ENCODE measurements at places on chromosomes 5 and 9.

DNA sequence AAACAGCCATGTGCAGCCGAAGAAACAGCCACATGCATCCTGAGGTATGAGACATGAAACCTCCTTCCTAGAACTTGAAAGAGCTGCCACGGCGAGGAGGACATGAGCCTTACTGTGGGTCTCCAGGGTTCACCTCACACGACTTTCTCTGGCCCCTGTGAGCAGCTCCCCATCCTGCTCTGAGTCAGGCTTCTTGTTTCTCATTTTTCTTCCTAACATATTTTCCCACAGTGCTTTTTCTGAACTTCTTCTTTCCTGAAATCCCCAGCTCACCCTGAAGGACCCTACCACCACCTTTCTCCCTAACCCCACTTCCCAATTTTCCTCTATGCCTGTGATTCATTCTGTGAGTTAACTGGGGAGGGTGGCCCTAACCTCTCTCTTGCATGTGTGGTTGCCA is 33.7 kb upstream of the ADRB2 start:
- no peak for DNase-seq

- no peak for DNase-seq
Observed at GRCh38 chr9:30410273-30410672, 1974.2 kb upstream of the ACO1 start.

- DNase-seq = no peak
Observed at GRCh38 chr5:160869989-160870521, 18.0 kb upstream of the ATP10B start.

DNA sequence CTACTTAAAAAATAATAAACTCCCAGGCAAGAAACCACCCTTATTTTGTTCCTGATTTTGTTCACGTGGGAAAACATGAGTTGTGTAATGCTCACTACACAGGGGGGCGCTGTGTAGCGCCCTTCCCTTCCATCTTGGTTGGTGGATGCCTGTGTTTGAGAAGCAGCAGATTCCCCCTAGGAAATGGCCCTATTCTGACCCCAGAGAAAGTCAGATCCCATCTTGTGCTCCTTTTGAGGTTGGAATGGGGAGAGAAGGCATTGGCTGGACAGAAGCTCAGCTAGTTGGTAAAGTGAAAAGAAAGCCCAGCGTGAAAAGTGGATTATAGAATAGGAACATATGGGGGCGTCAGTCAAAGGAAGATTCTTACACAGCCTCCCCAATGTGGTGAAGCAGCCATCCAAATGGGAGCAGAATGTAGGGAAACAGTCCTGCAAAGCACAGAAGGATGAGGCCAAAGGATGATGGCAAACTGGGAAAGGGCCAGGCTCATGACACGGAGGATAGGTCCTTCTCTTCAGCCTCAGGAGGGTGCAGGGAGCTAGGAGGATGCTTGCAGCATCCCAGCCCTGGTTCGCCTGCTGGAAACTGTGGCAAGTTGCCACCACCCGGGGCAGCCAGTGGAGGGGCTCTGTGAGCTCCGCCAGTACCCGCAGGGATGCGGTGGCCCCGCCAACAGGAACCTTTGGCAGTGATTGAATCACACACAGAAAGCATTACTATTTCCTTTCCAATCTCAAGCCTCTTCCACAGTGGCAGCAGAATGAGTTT is 314.2 kb upstream of the DAP start:
- DNase-seq = peak; percentile 53

DNA sequence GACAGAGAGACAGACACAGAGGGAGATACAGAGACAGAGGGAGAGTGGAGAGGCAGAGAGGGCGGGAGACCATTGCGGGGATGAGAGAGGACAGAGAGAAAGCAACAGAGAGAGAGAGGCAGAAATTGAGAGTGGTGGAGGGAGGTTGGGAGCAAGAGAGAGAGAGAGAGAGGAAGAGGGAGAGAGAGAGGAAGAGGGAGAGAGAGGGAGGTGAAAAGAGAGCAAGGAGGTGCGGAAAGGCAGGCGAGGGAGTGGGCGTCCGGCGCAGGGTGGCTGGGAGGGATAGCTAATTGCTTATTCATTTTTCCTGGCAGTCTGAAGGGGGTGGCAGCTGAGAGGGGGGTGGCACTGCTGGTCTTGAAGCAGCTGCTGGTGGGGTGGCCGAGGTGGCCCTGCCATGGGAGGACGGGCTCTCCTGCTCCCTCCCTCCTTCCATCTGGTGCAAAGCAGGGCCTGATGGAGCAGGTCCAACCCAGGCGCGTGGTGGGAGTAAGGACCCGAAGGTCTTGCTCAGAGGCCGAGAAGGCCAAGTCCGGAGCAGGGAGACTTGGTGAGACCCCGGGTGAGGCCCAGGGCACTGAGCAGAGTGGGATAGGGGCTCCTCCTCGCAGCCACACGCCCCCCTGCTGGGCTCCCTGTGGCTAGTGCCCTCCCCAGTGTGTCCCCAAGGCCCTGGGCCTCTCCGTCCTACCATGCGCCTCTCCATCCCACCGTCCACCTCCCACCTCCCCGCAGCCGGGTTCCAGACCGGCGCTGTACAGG is 25.3 kb upstream of the RNU6ATAC start:
- peak; percentile 36 for DNase-seq

DNA sequence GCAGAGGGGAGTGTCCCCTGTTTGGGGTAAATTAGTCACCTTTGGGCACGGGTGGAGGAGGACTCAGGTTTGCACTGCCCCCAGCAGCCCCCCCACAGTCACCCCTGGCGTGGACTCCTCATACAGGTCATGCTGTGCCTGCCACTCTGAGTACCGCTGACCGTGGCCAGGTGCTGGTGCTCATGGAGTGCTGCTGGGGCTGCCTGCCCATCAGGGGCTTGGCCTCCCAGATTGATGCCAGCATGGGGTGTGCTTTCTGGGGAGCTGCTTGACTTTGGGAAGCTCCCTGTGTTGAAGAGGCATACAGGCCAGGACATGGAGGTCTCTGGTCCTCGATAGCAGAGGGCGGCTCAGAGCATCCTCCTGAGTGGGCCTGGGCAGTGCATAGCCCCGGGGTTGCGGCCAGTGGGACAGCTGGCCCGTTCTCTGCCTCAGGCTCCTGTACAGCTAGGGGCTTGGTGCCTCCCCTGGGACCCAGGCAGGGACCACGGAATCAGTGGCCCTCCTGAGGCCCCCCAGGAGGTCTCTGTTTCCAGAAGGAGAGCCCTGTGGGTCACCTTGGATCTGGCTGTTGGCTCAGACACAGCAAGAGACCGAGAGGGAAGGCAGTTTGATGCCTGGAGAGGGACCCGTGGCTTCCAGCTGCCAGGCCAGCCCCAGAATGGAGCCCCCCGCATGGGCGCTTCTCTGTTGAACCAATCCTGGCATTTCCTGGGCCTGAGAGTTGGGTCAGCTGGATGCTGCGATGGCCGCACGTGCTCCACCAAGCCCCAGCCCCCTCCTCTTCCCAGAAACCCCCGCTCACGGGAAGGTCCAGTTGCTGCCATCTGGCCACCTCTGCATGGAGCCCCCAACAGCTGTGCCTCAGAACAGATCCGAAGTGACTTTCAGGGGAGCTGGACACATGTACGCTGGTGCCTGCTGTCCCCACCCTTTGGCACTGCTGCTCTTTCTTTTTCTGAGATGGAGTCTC is 6.1 kb upstream of the AJM1 start:
- no peak for DNase-seq

GRCh38 chr5:95723632-95724369 is 7.3 kb upstream of the RHOBTB3 start:
- DNase-seq = no peak

DNA sequence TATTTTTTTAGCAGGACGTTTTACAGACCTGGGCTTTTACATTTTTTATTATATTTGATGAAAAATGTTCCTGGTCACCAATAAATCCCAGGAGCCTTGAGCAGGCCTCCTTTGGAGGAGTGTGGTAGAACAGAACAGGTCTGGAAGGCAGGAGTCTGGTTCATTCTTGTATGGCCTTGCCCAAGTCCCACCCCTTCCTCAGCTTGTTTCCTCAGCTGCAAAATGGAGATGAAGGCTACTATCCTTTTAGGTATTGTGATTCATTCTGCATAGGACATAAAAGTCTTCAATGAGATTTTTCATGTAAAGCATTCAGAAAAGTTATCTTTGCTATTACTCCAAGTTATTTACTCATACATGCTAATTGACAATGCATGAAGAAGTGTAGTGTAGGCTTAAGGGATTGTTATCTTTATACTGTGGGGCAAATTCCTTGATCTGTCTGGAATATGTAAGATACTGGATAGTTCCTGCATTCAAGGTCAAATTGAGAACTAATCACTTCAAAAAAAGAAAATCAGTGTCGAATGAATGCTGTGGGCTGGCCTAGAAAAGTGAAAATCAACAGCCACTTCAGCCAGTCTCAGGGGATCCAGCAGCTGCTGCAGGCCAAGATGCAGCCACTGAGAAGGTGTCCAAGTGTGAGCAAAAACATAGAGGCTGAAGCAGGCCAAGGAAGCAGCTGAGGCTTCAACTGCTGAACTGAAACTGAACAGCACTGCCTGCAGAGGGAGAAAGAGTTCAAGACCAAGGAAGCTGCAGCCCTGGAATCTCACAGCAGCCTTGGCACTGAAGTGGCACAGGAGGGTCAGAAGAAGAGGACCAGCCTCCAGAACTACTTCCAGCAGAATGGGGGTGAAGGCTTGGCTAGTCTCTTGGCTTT is 15.5 kb upstream of the SLC36A3 start:
- DNase-seq = no peak

- peak; percentile 50 for DNase-seq
Observed at GRCh38 chr9:133731876-133732638, 6.1 kb downstream of the SARDH start.

GRCh38 chr9:86354818-86355309 is 654 bp upstream of the TUT7 start:
- no peak for DNase-seq

GRCh38 chr5:73620334-73620687 is 5.7 kb upstream of the ARHGEF28 start:
- no peak for DNase-seq

DNA sequence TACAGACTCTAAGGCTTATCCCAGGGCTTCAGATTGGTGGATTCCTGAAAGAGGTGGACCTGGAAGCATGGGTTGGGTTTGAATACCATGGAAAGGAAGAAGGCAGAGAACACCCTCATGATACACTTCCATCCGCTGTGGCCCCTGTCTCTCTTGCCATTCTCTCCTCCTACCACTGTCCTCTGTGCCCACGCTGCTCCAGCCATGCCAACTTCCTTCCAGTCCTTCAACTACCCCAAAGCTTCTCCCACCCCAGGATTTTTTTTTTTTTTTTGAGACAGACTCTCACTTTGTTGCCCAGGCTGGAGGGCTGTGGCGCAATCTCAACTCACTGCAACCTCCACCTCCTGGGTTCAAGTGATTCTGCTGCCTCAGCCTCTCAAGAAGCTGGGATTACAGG is 1.7 kb upstream of the SPARC start:
- no peak for DNase-seq

- no peak for DNase-seq
Observed at GRCh38 chr9:6576987-6577386, 68.5 kb downstream of the GLDC start.

DNA sequence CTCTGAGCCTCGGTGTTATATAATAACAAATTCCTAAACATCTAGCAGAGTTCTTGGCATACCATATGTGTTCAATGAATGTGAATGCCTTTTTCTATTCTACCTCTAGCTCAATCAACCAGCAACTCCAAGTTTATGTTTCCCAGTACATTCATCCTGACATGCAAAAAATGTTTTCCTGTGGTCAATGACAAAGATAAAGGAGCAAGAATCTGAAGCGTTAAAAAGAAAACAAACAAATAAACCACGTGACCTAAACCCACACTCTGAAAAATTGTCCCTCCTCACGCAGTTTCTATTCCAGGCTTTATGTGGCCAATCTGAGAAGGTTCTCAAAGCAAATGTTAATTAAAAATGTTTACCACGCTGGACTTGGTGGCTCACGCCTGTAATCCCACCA is 18.0 kb downstream of the KLF4 start:
- no peak for DNase-seq

DNA sequence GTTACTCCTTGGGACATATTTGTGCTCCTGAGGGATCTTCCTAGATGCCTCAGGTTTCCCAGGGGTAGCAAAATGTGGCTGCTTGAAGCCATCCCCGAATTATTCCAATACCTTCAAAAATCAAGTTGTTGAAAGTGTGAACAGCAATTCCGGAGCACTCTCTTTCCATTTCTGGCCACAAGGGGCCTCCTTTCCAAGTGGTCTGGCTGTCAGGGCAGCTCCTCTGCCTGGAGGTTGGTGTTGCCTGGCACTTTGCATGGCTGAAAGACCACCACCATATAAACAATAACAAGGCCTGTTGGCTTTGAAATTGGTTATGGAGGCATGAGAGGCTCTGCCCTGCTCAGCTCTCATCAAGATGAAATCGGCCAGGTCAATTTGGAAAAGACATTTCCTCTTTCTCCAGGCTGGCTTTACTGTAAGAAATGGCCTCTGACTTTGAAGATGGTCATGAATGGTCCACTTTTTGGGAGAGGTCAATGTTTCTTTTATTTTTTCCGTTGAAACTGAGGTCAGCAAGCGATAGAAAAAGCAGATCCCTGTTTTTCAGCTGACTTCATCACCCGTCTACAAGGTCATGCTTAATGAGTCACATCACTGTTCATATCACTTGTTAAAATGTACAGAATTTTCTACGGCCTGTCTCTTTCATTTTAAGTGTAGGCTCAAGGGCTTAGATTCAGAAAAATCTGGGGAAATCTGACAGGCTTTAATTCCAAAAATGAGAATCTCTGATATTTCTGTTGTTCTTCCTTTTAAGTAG is 481.1 kb upstream of the ZNF608 start:
- peak; percentile 41 for DNase-seq

- no peak for DNase-seq
Observed at GRCh38 chr9:110591526-110591925, 12.0 kb upstream of the SVEP1 start.

DNA sequence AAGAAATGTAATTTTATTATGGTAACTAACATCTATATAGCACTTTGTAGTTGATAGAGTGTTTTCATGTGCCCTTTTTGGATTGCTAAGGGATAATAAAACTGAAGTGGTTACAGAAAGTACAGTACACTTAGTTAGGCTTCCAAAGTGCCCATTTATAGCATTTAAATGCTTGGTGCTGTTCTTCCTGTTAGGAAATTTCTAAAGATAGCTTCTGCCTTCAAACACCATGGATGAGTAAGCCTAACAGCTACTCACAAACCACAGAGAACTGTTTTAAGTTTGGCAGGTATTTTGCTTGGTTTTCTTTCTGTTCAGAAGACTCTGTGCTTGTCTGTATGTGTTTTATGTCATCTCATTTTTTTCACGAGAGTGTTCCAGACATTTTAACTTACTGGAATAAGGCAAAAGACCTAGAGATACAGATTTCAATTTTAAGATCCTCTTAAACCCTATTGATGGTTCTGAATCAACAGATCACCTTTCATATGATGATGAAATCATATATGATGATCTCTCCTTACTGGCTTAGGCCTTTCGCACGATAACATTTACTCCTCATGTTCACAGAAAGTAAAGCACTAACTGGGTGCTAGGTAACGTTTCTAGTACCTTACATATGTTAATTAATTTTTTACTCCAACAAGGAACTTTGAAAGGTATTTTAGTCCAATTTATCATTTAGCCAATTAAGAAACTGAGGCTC is 4.4 kb downstream of the RIMOC1 start:
- no peak for DNase-seq

Measured in glutamatergic neuron (in vitro differentiated cells).